ENCODE measurements at places on chromosomes 11 and 22.

GRCh38 chr11:79212741-79213190 lies 228.1 kb downstream of the TENM4 start:
- DNase-seq = no peak

- DNase-seq = no peak
Observed at GRCh38 chr11:133985981-133986944, 29.5 kb upstream of the IGSF9B start.

GRCh38 chr11:104564921-104565582 lies 333.2 kb downstream of the CASP12 start:
- DNase-seq = no peak

GRCh38 chr22:45262931-45263462 lies 21.8 kb upstream of the UPK3A start:
- no peak for DNase-seq

GRCh38 chr11:24496736-24497725 lies at the start of gene LUZP2:
Gene LUZP2 (plus strand): TSS chr11:24497053.
- peak; percentile 41 for DNase-seq

- peak; percentile 35 for DNase-seq
Observed at GRCh38 chr11:30016588-30017363, at the start of gene KCNA4. Gene KCNA4 (minus strand): TSS chr11:30017030. CDS start chr11:30012678, 4,352 bp downstream.

- no peak for DNase-seq
Observed at GRCh38 chr11:93842461-93842860, 8.0 kb downstream of the VSTM5 start.

DNA sequence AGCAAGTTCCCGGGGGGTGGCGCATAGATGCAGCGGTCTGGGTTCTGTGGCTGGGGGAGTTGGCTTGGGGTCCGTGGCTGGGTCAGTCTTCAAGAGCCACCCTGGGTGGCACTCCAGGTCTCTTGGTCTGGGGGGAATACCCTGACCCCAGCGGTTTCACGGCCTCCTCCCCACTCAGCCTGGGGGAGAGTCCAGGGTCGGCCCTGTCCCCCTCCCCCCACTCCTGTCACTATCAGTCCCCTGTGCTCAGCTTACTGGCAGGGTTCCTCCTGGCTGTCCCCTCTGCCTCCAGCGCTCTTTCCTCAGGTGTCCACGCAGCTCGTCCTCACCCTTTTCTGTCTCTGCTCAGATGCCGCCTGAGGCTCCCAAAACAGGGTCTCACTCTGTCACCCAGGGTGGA lies 68.5 kb upstream of the PARVG start:
- no peak for DNase-seq

DNA sequence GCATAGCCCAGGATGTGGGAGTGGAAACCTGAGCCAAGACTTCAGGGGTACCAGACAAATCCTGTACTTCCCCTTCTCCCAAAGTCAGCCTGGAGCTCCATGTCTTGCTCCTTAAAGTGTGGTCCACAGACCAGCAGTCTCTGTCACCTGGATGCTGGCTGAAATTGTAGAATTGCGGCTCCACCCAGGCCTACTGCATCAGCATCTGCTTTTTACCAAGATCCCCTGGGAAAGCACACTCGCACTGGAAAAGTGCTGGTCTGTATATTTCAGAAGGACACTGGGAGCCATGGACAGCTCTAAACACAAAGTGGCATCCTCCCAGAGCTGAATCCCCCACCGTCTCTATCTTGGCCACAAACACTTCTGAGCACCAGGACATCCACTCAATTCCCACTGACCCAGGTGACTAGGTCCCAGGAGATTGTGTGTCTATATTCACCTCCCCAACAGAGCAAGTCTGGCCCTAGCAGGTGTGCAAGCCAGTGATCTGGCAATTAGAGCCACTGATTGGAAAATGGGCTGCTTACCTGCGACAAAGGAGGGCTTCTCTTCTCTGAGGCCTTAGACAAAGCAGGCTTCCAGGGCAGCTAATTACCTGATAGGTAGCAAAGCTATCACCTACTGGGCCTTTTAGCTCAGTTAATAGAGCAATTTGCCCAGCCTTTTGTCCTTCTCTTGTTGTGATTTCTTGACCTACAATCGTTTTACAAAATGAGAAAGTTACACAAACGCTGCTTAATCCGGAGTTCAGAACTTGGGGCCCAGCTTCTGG lies 443.3 kb downstream of the MN1 start:
- peak; percentile 19 for DNase-seq

DNA sequence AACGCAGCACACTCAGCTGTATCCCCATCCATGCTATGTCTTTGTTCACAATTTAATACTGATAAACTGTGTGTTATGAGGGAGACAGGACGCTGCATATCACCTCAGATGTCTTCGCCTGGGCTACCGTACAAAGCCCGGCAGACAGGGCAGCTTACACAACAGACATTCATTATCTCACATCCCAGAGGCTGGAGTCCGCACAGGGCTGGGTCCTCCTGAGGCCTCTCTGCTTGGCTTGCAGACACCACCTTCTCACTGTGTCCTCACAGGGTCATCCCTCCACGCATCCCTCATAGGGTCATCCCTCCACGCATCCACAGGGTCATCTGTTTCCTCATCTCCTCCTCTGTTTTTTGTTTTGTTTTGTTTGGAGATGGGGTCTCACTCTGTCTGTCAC lies 61.2 kb downstream of the SHANK2 start:
- DNase-seq = no peak

DNA sequence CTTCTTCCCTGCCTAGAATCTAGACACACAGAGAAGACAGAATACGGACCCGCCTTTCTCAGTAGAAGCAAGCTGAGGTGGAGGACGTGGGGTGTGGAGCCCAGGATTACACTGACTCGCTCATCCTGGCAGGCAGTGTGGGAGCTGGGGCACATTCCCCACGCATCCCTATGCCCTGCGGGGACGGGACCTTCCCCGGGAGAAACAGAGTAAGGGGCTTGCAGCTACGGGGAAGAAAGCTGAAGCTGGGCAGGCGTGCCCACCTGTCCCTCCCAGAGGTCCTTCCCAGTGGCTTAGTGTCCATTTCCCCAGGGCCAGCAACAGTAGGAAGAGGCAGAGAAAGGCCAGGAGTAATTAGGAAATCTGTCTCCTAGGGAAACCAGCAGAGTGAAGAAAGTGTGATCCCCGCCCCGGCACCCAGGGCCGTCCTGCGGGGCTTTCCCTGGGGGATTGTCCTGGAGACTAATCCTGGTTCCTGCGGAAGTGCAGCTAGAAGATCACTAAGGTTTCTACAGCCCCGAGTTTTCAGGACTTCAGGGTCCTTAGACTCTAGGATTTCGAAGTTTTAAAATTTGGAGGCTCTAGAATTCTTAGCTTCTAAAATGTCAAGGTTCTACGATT lies 7.8 kb downstream of the DNAJB13 start:
- DNase-seq = no peak

- DNase-seq = no peak
Observed at GRCh38 chr11:66317723-66318599, 1.1 kb upstream of the CD248 start.

- DNase-seq = no peak
Observed at GRCh38 chr11:41316751-41317150, 142.7 kb downstream of the LRRC4C start.

GRCh38 chr11:66866511-66866986 lies 9.7 kb downstream of the LRFN4 start:
- no peak for DNase-seq

- no peak for DNase-seq
Observed at GRCh38 chr11:80529726-80530125, 1088.9 kb upstream of the TENM4 start.

DNA sequence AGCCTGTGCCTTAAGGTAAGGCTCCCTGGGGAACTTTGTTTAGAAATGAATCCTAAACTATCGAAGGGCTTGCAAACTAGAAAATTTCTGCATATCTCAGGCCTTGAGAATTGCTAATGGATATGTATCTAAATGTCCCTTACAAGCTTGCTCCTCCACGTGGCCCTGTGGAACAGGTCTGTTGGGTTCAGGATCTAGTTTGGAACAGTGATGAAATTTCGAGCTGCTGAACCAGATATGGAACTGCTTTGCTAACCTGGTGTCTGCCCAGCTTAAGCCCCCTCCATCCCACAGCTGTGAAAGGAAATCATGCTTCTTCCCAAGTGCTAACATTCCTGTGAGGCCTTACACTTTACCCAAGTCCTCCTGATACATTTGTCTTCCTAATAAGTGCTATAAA lies 11.6 kb downstream of the SREBF2 start:
- no peak for DNase-seq

DNA sequence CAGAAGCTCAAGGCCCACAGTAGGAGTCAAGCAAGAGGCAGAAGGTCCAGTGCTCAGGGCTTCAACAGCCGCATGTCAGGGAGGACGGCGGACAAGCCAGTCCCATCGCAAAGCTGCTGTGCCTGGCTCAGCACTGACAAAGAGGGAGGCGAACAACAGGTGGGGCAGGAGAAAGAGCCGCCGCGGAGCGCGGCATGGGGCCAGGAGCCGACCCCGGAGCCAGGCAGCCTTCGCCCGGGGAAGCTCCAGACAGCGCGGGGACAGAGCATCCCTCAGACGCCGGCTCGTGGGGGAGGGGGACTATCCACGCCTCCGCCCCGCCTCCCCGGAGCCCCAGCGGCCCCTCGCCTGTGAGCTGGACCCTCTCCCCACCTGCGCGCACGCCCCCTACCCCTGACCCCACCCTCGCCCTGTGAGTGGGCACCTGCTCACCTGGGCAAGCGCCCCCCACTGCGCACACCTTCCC lies 369 bp downstream of the DHCR7 start:
- DNase-seq = peak; percentile 76

- DNase-seq = no peak
Observed at GRCh38 chr11:3058753-3059664, 1.8 kb upstream of the CARS1 start.

DNA sequence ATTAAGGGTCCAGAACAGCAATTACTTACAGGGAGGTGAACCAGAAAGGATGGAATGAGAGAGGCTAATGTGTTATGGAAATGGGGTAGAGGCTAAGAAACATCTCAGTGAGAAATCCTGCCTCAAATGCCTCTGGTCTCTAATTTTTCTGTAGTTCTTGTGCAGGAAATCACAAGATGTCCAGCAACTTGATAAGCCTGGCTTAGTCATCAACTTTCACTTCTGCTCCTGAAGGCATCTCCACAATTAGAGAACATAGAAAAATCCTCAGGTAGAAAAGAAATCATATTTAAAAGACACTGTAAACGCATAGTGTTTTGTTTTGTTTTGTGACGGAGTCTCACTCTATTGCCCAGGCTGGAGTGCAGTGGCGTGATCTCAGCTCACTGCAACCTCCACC lies 18.7 kb downstream of the MRGPRX4 start:
- no peak for DNase-seq

DNA sequence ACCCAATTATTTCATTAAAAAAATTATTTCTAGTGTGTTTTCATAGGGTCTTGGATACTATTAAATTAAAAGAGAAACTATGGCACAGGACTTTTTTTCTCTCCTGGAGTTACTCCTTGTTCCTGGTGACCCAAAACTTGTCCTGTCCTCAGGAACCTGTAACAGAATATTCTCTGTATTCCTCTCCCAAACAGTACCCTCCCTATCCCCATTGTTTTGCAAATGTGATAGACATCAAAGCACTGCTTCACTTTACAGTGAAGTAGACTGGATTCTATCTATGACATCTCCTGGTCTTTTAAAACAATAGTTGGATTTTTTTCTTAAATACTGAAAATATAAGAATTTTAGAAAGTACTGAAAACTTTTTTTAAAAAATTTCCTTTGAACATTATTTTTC lies 37.2 kb downstream of the FAR1 start:
- DNase-seq = no peak

- no peak for DNase-seq
Observed at GRCh38 chr22:23325183-23325582, 144.9 kb downstream of the BCR start.

- peak; percentile 38 for DNase-seq
Observed at GRCh38 chr11:93169950-93170561, 27.7 kb downstream of the SLC36A4 start.

GRCh38 chr11:74522776-74523175 lies 29.3 kb upstream of the LIPT2 start:
- no peak for DNase-seq

- no peak for DNase-seq
Observed at GRCh38 chr11:69774354-69775162, 583 bp downstream of the FGF4 start.

- no peak for DNase-seq
Observed at GRCh38 chr11:119794756-119795155, 65.8 kb upstream of the NECTIN1 start.

DNA sequence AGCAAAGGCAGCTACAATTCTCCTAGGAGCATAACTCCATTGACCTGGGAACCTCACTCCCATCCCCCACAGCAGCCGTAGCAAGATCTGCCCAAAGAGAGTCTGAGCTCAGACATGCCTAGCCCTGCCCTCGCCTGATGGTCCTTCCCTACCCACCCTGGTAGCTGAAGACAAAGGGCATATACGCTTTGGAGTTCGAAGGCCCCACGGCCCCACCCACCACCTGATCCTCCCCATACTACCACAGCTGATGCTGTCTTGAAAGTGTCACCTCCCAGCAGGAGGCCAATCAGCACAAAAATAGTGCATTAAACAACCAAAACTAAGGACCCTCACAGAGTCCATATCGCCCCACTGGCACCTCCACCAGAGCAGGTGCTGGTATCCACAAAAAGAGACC lies 22.6 kb upstream of the GNAZ start:
- no peak for DNase-seq

GRCh38 chr11:28107191-28107749 lies 686 bp downstream of the KIF18A start:
- DNase-seq = peak; percentile 64

- no peak for DNase-seq
Observed at GRCh38 chr11:62919898-62920640, 1.1 kb downstream of the CHRM1 start.

- DNase-seq = no peak
Observed at GRCh38 chr22:43152357-43153071, 1.2 kb downstream of the TSPO start.

- DNase-seq = no peak
Observed at GRCh38 chr22:28442711-28443525, 236.7 kb downstream of the TTC28 start.

DNA sequence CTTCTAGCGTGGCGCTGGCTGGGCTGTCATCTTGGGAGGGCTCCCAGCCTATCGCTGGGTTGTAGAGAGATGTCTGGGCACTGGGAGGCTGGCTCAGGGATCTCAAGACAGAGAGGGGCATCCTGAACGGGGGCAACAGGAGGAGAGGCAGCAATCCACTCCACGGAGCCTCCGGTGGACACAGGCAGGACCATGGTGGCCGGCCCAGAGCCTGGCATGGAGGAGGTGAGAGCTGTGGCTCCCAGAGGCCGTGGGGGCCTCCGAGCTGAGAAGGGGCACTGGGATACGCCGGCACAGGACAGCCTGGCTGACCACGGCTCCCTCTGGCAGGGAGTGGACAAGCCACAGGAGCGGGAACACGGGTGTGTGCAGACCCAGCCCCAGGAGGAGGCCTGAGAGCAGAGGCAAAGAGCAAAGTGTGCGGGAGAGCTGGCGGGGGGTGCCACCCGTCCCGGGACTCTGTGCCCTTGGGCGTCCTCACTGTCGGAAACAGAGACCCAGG lies 9.1 kb downstream of the MRGPRF start:
- no peak for DNase-seq

GRCh38 chr22:19855504-19856409 lies 1.1 kb upstream of the GNB1L start:
- peak; percentile 76 for DNase-seq

DNA sequence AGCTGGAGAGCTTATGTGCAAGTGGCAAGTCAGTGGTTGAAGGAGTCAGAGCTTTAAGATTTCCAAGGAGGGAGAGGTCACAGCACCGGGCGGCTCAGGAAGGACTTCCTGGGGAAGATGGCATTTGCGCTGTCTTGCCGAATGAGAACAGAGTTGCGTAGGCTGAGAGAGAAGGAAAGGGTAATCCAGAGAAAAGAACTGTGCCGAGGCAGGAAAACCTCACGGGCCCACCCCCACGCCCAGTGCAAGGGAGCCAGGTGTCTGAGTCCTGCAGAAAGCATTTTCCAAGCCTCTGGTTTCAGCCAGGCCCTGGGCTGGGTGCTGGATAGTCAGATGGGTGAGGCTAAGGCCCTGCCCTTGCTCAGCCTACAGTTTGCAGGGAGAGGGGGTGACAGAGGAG lies 3.2 kb upstream of the AP1B1 start:
- DNase-seq = no peak

Measured in NCI-H1105 treated with DMSO at 0.1 percent for 48 hours (cell line).